ENCODE measurements at places on chromosomes 16 and 17.

DNA sequence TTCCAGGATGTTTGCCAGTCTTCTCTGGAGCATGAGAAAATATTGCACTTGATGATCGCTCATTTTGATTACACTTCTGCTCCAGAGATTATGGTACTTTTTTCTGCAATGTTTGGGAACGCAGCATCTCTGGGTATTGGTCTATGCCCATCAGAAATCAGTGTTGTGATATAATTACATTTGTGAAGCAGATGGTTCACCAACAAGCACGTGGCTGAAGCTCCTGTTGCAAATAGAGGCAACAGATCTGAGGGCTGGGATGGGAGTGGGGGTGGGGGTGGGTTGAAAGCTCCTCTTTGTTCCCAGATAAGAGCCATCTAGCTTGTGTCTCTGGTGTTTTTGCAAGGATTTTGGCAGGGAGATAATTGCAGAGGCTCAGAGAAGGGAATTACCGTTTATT is 252.3 kb downstream of the SHISA9 start:
- DNase-seq = no peak

DNA sequence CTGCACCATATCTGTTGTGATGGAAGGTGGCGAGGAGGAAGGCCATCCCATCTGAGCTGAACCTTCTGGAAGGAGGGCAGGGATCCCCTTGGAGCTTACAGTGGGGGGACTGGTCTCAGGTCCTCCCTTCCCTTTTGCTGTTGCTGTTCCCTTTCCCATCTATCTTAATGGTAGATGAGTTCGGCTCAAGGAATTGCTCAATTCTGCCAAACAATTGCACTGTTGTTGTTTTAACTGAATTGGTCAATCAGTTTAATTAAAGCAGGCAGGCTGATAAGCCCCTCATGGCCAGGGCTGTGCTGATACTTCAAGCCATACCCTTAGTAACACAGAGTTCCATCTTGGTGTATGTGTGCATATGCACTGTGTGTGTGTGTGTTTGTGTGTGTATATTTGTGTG is 220.4 kb upstream of the FOXF1 start:
- no peak for DNase-seq

DNA sequence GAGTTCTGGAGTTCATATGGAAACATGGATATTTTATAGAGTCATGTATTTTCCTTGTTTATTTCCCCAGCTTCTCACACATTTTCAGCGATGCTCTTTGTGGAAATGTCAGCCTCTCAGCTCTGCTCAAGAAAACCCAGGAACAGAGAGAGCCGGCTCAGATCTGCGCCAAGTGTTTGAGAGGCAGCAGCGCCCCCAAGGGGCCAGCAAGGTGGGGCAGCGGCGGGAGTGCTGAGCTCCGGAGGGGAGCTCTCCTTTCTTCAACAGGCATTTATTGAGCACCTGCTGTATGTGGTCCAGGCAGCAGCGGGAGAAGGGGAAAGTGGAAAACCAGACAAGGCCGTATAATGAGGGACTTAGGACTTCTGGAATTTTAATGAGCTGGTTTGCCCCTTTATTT is 421.1 kb upstream of the C16orf82 start:
- DNase-seq = no peak

DNA sequence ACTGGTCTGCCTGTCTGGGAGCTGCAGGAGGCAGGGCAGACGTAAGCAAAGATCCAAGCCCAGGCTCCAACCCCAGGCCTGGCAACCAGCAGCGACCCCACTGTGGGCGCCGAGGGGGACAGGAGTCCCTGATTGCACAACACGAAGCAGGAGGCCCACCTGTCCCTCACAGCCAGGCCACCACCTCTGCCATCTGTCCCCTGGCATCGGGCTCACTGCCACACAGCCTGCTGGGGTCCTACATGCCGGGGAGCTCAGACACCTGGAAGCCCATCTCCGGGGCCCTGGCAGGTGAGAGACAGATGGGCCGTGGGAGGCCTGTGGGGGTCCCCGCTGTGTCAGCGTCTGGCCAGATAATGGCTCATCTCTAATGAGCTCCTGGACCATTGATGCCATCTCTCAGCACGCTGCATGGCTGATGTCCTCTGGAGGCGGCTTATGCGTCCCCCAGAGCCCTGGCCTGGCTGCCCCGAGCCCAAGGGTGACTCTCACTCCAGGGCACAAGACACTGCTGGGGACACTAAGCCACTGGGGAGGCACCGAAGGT is 11.3 kb upstream of the RASD1 start:
- no peak for DNase-seq

GRCh38 chr16:15748654-15749053 is 98.6 kb downstream of the NDE1 start:
- no peak for DNase-seq

DNA sequence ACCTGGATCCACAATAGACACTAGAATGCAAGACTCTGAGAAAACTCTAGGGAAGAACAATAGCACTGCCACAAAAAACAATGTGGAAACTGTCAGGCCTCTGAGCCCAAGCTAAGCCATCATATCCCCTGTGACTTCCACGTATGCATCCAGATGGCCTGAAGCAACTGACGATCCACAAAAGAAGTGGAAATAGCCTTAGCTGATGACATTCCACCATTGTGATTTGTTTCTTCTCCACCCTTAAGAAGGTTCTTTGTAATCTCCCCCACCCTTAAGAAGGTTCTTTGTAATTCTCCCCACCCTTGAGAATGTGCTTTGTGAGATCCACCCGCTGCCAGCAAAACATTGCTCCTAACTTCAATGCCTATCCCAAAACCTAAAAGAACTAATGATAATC is 39.2 kb upstream of the TNRC6C start:
- no peak for DNase-seq

DNA sequence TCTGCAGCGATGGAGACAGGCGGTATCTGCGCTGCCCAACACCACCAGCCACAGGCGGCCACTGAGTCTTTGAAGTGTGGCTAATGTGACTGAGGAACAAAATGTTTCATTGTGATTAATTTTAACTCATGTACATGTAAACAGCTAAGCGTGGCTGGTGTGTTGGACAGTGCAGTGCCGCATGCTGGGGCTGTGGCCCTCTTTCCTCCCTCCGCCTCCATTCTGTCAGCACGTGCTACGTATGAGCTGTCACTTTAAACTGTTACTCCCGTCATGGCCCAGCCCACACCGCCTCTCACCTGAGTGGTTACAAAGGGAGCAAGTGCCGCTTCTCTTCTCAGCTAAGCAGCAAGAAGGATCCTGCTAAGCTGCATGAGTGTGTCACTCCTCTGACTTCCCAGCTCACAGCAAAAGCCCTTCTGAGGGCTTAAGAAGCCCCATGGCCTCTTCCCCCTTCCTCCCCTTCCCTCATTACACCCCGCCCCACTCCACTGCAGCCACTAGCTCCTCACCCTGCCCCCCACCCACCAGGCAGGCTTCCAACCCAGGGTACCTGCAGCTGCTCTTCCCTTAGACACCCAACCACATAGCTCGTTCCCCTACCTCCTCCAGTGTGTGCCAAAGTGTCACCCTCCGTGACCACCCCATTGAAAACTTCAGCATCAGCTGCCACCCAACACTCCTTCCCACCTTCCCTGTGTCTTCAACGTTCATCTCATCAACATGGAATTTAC is 15.0 kb downstream of the HASPIN start:
- no peak for DNase-seq

- peak; percentile 6 for DNase-seq
Observed at GRCh38 chr17:43169561-43170139, 1.4 kb upstream of the NBR1 start.

DNA sequence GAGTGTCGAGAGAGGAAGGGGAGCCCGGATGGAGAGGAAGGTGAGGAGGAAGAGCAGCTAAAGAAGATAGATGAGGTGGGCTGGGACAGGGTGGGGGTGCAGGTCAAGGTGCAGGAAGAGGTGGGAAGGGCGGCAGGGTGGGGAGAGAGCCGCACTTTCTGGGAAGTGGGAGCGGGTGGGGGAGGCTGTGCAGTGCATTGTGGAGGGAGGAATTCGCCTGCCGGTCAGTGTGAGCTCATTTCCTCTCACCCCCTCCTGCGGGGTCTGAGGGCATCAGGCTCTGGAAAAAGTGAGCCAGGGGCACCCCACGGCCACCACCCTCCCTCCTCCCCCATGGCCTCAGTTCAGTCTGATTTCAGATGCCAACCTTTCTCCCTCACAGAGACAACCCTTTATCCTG is 2.5 kb upstream of the ARHGAP23 start:
- no peak for DNase-seq

DNA sequence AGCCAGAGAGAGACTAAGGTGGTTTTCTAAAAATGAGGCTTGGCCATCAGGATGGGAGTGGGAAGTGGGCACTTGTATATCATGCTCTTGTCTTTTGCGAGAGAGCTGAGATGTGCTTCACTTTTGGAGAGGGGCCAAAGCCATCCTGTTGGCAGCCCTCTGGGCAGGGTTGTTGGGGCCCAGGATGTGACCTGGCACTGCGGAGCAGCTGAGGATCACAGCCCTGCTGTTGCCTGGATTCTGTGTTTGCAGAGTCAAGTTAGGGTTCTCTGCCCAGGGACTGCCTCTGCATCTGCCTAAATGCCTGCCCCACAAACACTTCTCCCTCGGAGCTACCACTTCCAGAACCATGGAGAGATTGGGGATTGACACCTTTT is 71.2 kb downstream of the PLD6 start:
- DNase-seq = no peak

DNA sequence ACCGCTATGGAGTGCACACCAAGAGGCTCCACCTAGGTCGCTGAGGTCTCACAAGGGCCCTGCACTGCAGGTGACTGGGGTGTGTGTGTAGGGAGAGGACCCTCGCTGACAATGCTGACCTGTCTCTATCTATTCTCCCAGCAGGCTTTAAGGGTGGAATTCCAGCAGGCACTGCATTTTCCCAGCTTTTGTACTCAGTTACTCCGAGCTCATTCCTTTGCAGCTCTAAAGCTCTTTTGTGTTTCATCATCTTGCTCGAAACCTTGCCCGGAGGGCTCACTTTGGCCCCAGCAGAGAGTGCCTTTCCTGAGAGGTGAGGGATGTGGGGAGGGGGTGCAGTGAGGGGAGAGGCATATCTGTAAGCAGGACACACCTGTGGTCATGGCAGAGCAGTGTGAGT is 39.3 kb downstream of the SMPD3 start:
- DNase-seq = no peak

All from inflammatory macrophage treated with lipopolysaccharide for 4 hours (primary cell).